CD4-positive, alpha-beta T cell (primary cell): ENCODE measurements at places on chromosomes 6 and 20.

DNA sequence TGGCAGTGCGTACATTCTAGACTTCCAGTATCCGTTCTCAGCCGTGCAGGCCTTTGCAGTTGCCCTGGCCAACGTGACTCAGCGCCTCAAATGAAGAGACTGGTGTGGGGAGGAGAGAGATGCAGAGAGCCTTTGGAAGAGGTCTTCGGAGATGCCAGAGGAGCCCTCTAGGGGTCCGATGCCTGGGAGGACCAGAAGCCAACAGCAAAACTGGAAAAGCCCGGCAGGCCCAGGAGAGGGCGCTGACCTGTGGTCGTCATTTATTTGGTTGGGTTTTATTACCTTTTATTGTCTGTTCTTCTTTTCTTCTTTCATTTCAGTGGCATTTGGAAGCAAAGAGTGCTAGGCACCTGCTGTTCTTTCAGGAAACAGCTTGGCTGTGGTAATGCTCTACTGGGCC is 53.3 kb upstream of the TMEM181 start:
- DNase-seq = no peak

GRCh38 chr6:105601541-105602236 is 198.8 kb upstream of the PREP start:
- DNase-seq = no peak

DNA sequence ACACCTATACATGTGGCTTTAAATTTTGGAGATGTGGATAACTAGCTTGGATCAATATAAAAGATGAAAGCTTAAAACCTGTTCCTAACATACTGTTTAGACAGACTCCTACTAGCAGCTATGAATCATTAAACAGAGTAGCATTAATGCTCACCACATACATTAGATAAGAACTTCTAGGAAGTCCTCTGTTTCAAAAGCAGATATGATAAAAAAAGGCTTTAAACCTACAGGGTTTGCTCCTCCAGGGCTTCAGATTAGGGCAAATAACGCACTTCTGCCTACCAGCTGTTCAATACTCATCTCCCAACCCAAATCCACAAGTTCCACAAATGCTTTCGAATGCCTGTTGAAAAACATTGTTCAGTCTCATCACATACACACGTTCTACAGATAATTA is 1.5 kb downstream of the REPS1 start:
- DNase-seq = no peak

GRCh38 chr6:161880056-161880455 is 606.2 kb upstream of the AGPAT4 start:
- no peak for DNase-seq

GRCh38 chr20:57210911-57211280 is 55.5 kb downstream of the BMP7 start:
- no peak for DNase-seq

- no peak for DNase-seq
These were observed 59.9 kb downstream of the VAPB start for GRCh38 chr20:58448958-58449357.

DNA sequence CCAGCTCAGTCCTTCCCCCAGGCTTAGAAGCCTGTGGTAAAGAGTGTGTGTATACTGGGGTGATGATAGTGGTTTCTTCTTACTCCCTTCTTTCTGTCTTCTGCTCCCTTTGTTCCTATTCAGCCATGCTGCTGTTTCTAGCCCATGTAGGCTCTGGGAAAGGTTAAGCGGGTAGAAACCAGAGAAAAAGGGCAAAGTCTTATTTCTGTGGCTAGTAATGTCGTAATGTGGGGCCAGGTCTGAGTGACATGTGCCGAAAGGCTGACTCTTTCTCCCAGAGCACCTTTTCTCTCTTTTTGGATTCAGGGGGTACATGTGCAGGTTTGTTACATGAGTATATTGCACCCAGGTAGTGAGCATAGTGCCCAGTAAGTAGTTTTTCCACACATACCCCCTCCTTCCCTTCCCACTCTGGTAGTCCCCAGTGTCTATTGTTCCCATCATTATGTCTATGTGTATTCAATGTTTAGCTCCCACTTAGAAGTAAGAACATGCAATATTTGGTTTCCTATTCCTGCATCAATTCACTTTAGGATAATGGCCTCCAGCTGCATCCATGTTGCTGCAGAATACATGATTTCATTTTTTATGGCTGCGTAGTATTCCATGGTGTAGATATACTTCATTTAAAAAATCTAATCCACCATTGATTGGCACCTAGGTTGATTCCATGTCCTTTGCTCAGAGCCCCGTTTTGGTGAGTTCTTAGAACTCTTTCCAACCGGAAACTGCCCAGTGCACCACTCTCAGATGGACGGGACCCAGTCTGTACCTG is 74.3 kb downstream of the EFHC1 start:
- DNase-seq = no peak

- DNase-seq = no peak
These were observed 2.8 kb upstream of the CDSN start for GRCh38 chr6:31122791-31123706.

GRCh38 chr6:152636609-152637295 is 410 bp downstream of the SYNE1 start:
- no peak for DNase-seq

GRCh38 chr20:24572862-24573261 is 103.4 kb downstream of the SYNDIG1 start:
- no peak for DNase-seq

GRCh38 chr6:75096966-75097365 is 108.9 kb downstream of the COL12A1 start:
- DNase-seq = no peak

DNA sequence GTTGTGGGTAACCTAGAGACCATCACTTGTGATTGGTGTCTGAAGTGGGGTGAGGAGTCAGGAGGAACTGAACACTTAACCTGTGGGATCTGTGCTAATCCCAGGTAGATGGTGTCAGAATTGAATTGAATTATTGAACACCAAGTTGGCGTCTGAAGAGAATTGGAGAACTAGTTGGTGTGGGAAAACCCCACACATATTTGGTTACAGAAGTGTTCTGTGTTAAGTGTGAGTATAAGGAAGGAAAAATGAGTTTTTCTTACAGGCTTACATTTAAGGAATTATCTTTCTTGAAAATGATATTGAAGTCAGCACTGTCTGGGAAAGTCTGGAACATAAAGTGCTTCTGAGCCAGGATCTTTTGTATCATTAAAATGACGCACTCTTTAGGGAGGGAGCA is 182.9 kb upstream of the ECI2 start:
- DNase-seq = no peak

- no peak for DNase-seq
These were observed 10.8 kb upstream of the BFSP1 start for GRCh38 chr20:17541996-17542395.

GRCh38 chr6:143823548-143823947 is 19.6 kb upstream of the LTV1 start:
- no peak for DNase-seq

GRCh38 chr20:9068233-9068801 is 570 bp upstream of the PLCB4 start:
- DNase-seq = no peak

DNA sequence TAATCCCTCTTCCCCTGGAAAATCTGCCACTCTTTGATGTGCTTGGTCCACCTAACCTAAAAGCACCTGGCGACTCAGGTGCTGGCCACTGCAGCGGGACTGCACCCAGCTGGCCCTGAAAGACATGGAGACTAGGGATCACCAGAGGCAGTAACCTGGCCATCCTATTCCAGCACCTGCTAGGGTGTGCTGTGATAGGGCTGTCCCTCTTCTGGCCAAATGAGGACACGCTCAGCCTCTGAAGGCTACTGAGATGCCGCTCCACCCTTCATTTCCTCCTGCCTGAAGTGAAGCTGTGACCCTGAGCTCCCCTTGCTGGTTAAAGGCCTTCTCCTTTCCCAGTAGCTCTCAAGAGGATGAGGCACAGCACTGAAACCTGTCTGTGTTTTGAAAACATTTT is 24.4 kb downstream of the FOXC1 start:
- no peak for DNase-seq

DNA sequence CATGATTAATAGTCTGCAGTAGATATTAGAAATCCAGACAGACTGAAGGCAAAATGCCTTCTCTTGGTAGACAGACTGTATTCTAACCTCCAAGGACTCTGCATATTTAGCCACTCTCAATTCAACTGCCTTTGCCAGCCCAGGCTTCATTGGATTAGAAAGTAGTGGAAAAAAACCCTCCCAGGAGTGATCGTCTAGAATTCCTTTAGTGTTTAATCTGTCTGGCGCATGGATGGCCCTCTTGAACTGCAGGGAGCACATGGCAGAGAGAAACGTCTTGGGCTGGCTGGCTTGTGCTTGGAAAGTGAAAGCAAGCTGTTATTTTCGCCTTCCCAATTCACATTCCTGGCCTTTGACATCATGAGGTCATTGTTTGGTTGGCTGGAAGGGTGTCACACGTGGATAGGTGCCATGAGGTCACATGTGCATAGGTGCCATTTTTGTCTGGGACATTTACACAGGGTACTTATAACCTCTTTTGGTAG is 30.9 kb upstream of the NEDD9 start:
- no peak for DNase-seq

- no peak for DNase-seq
These were observed 52.5 kb downstream of the BMP7 start for GRCh38 chr20:57213924-57214323.

DNA sequence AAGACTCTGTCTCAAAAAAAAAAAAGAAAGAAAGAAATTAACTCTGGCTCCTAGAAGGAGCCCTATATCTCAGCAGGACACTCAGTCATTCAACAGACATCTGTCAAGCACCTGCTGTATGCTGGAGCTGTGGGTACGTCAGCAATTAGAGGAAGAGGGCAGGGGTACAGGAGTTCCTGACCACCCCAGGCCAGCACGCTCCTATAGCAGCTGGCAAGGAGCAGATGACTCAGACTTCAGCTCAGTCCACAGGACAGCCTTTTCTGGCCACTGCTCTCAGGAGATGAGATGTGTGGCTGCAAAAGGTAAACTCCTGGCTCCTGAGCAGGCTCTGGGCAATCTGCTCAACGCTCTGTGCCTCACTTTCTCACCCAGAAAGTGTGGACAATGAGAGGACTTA is 1.7 kb upstream of the RTEL1 start:
- no peak for DNase-seq

- DNase-seq = no peak
These were observed 11.3 kb upstream of the ZNF451 start for GRCh38 chr6:57078531-57079207.

GRCh38 chr6:80939898-80940297 is 812.6 kb downstream of the TENT5A start:
- no peak for DNase-seq

GRCh38 chr6:110589865-110590513 is 113.6 kb upstream of the SLC22A16 start:
- no peak for DNase-seq

- no peak for DNase-seq
These were observed 149.1 kb upstream of the MOCS1 start for GRCh38 chr6:40083141-40083920.

- no peak for DNase-seq
These were observed 16.0 kb downstream of the SLC52A3 start for GRCh38 chr20:752291-752690.

DNA sequence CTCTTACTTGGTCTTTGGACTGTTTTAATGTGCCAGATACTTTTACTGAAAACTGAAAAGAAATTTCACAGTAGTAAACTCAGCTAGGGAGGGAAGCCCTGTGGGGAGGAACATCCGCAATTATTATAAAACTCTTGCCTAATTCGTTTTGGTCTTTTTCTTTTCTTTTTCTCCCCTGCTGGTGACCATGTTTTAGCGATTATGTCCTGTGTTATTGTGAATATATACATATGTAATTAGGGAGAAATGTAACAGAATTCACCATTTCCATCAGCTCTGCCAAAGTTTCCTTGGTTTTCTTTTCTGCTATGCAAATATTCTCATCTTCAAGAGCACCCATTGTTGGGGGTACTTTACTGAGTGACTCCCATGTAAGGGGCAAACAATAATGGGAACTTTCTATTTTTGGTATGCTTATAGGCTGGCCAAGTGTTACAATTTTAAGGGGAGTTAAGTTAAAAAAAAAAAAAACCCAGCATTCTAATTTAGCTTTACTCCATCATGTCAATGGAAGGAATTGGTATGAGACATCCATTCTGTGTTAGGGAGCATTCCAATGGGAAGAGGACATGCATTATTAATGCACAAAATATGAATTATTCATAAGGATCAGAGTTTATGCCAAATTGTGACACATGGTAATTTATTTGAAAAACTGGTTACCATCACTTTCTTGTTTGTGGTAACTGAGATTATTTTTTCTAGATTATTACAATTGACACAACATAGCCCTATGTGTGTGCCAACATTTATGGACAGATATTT is 2.0 kb downstream of the DOK5 start:
- DNase-seq = no peak

GRCh38 chr6:134223796-134224420 is 94.0 kb downstream of the SGK1 start:
- DNase-seq = no peak
